ENCODE measurements at places on chromosomes 6 and 20.
A peak's percentile ranks its signal among the peaks of the same experiment; 100 is the strongest.

DNA sequence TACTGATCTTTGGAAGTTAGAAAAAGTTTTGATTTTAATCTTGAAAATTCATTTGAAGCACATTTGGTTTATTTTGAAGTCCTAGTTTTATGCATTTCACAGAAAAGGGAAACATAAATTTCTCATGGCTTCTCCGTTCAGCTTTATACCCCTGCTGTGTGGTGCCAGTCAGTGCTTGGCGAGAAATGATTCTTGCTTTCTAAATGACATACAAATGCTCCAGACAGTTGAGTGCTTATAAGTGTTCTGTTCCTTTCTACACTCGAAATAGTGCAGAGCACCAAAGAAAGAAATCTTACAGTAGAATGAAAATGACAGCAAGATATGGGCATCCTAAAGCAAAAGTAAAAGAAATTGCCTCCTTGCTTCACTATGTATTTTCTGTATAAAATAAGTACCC, 9.0 kb upstream of the ZNF292 start:
- no peak for DNase-seq

GRCh38 chr6:104656235-104656634, 203.5 kb downstream of the HACE1 start:
- DNase-seq, result no peak

DNA sequence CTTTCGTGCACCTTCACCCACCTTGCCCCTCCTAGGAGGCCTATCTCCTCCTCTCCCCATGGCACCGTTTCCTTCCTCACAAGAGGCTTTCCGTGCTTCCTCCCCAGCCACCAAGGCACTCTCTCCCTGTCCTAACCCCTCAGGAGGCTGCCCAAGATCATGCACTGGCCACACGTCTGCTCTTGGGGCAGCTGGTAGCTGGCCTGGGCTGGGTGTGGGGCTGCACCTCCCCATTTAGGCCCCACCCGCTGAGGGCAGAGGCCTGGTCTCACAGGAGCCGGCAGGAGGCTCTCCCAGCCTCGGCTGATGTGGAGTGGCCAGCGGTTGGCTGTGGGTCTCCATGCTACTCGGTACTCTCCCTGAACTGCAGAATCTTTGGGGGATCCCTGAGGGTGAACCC, 13.6 kb downstream of the NOL4L start:
- DNase-seq, result no peak

DNA sequence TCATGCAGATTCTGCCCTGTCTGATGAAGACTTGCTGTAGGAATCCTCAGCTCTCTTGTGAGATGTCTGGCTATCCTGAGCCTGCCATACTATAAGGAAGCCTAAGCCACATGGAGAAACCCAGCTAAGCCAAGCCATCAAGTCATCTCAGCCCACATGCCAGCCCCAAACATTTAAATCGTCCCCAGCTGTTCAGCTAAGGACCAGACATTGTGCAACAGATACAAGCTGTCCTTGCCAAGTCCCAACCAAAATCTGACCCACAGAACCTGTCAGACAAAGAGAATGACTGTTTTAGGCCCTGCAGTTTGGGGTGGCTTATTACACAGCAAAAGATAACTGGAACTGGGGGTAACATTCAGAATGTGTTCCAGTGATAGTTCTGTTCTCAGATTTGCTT, 36.8 kb upstream of the FOXC1 start:
- no peak for DNase-seq

DNA sequence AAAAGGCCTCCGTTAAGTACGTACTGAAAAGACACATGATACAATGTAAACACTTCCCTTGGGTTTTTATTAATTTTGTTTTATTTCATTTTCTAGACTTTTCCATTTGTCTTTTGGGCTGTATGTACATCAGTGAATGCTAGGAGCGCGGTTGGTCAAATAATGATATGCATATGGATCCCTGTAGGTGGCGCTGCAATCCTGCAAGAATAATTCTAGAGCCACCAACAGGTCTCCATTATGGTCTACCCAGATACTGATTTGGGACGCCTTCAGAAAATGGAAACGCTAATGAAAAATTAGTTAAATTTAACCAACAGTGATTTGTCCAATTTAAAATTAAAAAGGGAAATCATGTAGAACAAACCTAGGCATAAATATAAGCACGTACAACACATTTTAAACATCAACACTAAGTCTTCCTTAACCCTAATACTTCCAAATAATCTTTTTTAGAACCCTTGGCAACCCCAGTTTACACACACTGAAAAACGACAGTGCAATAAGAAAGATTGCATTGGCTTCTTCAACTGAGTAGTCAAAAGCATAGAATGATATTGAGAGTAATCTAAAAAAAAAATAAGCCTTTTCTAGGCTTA, 433.5 kb downstream of the RFPL4B start:
- peak; percentile 83 for DNase-seq

- DNase-seq, result no peak
These were observed 26.8 kb downstream of the SUN5 start for GRCh38 chr20:32977281-32978008.

GRCh38 chr6:156647991-156648390, 129.2 kb upstream of the ARID1B start:
- DNase-seq, result no peak

DNA sequence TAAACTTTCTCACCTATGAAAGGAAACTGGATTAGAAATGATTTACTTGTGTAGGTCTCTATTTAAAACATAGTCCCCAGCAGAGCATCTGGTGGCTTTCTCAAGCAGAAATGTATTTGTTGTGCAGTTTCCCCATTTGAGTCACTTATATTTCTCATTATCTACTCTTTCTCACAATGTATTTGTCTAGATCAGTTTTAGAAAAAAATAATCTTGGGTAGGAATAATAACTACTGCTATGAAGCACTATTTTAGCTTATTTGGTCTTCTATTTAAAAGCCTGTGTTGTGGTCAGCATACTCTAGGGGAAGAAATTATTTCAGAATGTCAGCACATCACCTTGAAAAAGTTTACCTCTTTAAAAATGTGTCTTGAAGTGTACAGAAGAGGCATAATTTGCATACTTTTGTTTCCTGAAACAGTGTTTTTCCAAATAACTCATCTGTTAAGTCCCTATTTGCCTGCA, 60.9 kb upstream of the PRL start:
- DNase-seq, result no peak

- no peak for DNase-seq
These were observed 17.2 kb downstream of the UNC5CL start for GRCh38 chr6:41021832-41022231.

GRCh38 chr20:13874394-13875157, 89.7 kb downstream of the NDUFAF5 start:
- DNase-seq, result no peak

DNA sequence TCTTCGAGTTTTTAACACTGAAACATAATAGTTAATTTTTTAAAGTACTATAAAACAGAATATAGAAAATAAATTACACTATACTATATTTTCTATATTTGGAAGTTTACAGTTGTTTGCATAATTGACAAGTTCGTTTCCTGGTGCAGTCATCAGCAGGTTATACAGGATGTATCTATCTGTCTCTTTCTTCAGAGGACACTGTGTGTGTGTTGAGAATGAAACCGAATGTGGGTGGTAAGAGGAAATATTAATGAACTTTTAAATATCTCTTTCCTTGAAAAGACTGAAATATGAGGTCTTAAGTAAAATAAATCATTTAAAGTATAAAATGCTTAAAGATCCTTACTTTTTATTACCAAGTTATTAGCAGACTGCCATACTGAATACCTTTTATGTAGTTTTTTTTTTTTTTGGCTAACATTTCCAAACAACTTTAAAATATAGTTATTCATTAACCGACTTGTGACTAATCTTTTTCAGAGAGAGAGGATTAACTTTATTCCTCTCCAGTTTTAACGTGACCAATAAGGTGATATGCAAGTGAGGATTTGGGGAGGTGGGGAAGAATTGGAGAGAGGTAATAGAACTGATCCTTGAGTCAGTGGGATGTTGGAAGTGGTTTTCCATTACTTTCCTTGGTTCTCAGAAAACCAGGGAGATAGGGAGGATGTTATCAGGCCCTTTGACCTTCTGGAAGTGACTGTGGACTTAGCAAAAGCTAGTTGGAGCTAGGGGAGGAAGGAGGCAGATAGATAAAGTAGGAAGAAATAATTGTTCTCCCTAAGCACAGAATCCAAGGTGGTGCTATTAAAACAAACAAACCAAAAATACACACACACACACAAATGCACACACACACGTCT, 380.0 kb upstream of the FLRT3 start:
- DNase-seq, result no peak

DNA sequence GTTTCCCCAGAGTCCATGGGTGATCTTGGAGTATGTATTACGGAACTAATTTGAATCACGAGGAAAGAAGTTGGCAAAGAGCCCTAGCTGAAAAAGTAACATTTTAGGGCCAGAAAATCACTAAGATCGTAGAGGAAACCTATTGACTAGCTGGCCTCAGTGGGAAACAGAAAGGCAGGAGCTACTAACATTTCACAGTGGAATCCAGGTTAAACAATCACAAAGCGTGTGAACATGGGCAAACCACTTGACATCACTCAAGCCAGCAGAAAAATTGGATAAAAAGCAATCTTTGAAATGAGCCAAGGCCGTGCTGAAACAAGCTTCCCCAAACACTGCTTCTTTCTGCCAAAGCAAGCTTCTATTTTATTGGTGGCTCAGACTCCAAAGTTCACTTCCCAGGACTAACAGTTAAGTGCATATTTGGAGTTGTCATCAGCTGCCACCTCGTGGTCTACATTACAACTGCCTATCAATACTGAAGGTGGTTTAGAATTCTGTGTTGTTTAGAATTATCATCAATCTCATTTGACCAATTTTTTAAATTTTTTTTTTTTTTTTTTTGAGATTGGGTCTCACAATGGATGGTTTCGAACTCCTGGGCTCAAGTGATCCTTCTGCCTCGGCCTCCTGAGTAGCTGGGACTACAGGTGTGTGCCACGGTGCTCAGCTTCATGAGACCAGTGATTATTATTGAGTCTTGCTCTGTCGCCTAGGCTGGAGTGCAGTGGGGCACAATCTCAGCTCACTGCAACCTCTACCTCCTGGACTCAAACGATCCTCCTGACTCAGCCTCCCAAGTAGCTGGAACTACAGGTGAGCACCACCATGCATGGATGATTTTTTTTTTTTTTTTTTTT, 10.6 kb downstream of the RPS10 start:
- DNase-seq, result no peak

GRCh38 chr6:7566107-7566506, 23.9 kb upstream of the SNRNP48 start:
- DNase-seq, result no peak

- DNase-seq, result no peak
These were observed 21.1 kb upstream of the MRS2 start for GRCh38 chr6:24381476-24382219.

DNA sequence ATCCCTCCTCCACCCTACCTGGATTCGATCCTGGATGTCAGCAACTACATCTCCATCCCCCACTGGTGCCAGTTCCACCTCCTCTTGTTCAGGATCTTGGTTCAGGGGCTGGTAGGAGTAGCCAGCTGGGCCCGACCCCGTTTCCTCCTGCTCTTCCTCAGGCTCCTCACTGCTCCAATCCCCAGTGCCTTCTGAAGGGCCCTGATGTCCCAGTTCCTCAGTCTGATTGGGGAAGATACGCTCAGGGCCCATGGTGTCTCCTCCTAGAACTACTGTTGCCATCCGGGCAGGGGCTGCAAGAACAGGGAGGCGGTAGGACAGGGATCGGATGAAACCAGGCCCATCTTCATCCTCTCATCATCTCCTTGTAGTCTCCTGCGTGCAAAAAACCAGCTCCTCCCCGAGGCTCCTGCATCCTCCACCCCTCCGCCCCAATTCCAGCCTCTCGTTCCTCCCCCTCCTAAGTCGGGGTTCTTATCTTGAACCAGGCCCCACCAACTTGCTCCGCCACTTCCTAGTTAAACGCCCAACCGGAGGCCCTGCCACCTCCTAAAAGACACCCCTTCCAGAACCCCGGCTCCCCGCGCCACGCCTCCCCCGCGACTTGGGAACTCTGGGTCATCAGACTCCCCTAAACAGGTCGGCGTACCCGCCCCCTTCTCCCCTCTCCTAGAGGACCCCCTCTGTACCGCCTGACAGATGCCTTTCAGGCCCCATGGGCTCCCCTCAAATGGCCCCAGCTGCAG, 476 bp downstream of the MEA1 start:
- no peak for DNase-seq

DNA sequence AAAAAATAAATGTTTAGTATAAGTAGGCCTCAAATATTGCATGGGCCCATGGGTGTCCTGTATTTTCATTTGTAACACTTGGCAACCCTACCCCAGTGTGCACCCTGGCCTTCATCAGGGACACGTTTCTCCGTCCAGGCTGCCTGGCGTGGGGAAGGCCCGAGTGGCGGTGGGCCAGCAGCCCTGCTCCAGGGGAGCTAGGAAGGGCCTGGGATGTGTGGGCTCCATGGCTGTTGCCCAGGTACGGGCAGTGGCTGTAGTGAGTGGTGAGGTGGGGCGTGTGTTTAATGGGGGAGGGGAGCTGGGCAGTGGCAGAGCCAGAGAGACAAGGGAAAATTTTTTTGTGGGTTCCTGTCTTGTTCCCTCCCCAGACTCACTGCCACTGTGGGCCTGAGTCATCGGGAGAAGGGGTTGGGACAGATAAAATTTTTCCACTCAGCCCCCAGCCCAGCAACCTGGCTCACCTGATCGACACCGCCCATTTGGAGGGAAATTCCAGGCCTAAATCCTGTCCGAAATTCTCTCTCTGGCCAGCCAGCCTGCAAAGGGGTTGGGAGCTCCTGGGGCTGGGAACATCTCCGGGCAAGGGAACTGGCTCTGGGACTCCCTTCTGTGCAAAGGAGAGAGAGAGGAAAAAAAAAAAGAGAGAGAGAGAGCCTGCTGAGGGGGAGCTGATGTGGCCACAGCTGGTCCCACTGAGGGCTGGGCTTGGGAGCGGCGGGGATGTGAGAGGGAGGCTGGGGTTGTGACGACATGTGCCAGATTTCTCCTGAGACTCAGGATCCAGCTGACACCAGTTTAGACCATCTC, 32.5 kb upstream of the VEGFA start:
- DNase-seq, result no peak

GRCh38 chr6:167898673-167899311, 72.1 kb downstream of the AFDN start:
- no peak for DNase-seq

DNA sequence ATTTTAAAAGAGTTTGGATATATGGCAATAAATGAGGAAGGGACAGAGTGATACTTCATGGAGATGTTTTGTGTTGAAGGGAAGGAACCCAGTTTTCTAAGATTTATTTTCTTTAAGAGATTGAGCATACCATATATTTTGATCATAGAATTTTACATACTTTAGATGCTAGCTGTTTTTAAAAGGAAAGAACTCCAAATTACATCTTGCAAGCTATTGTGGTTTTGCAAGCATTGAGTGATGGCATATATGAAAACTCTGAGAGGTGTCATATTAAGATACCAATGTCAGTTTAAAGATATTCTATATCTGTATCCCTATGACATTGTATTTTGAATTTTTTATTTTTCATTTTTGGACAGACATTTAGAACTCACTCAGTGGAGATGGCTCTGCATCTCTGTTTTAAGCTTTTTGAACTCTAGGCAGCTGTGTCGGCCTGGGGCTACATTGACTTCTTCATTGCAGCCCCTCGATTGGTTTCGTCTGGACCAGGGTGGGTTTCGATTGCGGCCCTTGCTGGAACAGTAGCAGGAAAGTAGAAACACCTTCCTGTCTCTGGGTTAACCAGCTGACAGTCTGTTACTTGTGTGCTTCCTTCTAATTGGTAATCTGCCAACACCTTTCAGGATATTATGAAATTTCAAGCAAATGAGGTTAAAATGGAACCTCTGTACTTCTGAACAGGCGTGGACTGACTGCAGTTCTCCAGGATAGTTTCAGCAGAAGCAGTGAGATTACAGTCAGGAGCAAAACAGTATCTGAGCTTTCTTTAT, 14.0 kb downstream of the IGF2R start:
- no peak for DNase-seq

- no peak for DNase-seq
These were observed 246.7 kb downstream of the CD109 start for GRCh38 chr6:73942592-73943186.

- no peak for DNase-seq
These were observed 57.4 kb downstream of the CD83 start for GRCh38 chr6:14174996-14175395.

Data from neuronal stem cell (in vitro differentiated cells).